ENCODE measurements at places on chromosomes 5 and 9.
A peak's percentile ranks its signal among the peaks of the same experiment; 100 is the strongest.

DNA sequence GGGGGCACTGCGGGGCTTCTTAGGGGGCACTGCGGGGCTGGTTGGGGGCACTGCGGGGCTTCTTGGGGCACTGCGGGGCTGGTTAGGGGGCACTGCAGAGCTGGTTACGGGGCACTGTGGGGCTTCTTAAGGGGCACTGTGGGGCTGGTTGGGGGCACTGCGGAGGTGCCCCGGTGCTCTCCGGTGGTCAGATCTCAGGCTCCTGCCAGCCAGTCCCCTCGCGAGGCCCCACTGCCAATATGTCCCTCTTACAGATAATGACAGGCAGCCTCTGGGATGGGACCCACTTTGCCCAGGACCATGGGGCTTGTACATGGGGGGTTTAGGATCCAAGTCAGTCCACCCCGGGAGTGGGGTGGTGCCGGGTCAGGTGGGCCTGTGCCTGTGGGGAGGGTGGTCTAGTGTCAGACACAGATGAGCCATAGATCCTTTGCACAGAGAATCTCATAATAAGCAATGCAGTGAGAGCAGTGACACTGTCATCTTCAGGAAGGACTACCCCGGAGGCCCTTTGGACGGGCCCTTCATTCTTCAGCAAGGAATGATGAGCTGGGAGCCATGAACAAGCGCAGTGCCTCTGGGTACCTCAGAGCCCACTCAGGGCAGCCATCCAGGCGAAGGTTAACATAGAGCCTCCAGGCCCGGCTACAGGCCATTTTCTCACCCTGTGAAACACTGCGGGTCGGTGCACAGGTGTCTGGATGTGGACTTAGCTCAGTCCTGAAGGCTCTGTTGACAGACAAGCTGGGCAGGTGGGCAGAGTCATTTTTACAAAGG, 38.2 kb downstream of the COL5A1 start:
- no peak for DNase-seq

- no peak for DNase-seq
Observed at GRCh38 chr9:18555105-18555883, 81.3 kb downstream of the ADAMTSL1 start.

DNA sequence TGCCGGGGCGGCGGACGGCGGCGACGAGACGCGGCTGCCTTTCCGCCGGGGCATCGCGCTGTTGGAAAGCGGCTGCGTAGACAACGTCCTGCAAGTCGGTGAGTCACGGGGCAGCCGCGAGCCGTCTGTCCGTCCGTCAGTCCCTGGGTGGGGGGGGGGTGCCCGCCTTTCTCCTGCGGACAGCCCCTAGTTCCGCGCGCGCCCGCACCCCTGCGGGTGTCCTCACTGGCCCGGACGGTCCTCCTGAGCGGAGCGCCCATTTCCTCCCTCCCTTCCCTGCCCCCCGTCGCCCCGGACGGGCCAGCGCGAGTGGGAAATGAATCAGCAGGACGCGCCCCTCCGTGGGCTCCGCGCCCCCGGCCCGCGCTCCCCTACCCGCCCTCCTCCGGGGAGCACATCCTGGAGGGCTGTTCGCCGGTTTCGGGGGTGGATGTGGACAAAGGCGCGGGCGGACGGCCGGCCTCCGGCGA, 828 bp downstream of the ZSWIM6 start:
- DNase-seq = peak; percentile 34

DNA sequence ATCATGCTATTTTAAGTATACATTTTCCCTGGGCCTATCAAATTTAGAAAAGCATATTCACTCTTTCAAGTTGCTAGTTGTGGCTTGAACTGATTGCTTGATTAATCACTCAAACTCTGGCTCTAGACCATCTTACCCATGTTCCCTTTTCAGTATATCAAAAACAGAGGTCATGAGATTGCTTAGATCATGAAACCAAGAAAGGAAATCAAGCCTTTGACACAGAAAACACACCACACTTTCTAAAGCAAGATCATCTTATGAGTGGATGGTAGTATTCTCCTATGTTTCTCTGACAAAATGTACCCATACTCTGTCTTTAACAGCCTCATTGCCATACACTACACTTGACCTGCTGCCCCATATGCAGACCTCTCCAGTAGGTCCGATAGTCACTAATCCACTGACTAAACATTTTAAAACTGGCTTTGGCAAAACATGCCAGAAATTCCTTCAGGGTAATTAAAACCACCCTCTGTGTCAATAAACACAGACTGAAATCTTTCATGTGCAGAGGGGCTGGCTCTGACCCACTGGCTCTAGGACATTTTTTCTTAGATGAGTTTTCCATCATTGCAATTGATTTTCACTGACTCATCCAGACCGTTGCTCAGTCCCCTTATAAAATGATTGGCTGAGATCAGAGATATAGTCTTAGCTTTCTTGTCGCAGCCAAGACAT, 18.2 kb downstream of the PPP2R2B start:
- DNase-seq = no peak

DNA sequence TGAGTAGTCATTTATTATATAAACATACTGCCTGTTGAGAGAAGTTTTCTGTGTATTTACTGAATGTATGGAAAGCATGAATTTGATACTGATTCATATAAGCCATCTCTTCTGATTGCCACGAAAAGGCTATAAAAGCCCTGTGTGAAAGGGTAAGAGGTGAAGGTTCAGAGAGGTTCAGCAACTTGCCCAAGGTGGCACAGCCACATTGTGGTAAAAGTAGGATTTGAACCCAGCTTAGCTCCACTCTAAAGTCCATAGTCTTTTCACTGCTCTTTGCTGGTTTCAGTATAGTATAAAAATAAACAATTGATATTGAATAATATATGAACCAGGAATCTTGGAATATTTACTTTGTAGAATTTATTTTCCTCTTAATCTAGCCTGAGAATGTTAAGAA, 71.3 kb downstream of the VCAN start:
- no peak for DNase-seq
